ENCODE measurements at places on chromosomes 4 and X. TPM values are rescaled to one million over a fixed set of nuclear protein-coding genes. Genes with fewer than 3 reads are reported as not detected.

TCEAL2 gene
- 20.8 TPM for total RNA-seq

GRCh38 chrX:12701628-12702027, 89.6 kb upstream of the PRPS2 start:
- no peaks in the 10 kb centered on the region for H3K27me3 ChIP-seq
- DNase-seq: no peak
- H3K27ac ChIP-seq: no peak overlapping the region
- H3K4me3 ChIP-seq: no peak overlapping the region

FRMPD3 gene
- total RNA-seq: not detected

- H3K4me3 ChIP-seq: no peak overlapping the region
- H3K27ac ChIP-seq: no peak overlapping the region
- peaks cover 8% of the 10 kb centered on the region for H3K36me3 ChIP-seq
- H3K4me1 ChIP-seq: no peaks in the 10 kb centered on the region
- no peaks in the 10 kb centered on the region for H3K27me3 ChIP-seq
- no peak for DNase-seq
Measured at GRCh38 chr4:48899950-48900349, 6.6 kb downstream of the OCIAD2 start.

DNA sequence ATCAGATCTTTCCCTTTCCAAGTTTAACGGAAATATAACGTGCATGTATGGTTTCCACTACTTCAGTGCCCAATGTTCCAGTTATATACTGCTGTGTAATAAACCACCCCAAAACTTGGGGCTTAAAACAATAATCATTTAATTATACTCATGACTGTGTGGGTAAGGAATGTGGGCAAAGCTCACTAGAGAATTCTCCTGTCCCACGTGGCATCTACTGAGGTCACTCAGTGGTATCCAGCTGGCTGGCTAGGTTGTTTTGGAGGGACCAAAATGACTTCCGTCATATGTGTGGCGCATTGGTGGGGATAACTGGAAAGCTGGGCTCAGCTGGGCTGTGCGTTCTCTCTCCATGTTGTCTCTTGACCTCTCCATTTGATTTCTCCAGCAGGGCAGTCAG, 18.5 kb downstream of the ZCCHC18 start:
- no peak overlapping the region for H3K27ac ChIP-seq
- peaks cover 6% of the 10 kb centered on the region for H3K36me3 ChIP-seq
- H3K27me3 ChIP-seq: no peaks in the 10 kb centered on the region
- peaks cover 7% of the 10 kb centered on the region for H3K4me1 ChIP-seq

ANK2 gene
- 76.8 TPM for total RNA-seq

GATA1 gene
- total RNA-seq: not detected

PDGFC gene
- total RNA-seq: 31.2 TPM

GRCh38 chr4:45679411-45679810, 444.4 kb downstream of the GABRG1 start:
- no peak for DNase-seq
- H3K27ac ChIP-seq: no peak overlapping the region
- H3K27me3 ChIP-seq: no peaks in the 10 kb centered on the region
- no peaks in the 10 kb centered on the region for H3K4me1 ChIP-seq

DNA sequence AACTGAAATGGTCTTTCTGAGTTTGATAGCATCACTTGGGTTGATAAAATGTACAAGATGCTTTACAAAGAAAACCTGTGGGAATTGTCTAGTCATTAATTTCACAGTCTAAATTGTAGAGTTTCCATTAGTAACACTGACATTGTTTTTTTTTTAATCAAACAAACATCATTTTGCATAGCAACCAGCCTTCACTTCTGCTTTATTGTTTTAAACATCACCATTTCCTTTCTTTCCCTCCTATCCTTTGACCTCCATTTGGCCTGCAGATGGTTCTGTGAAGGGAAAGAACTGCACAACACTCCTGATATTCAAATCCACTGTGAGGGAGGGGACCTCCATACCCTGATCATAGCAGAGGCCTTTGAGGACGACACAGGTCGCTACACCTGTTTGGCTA, 171.1 kb downstream of the PALLD start:
- H3K27me3 ChIP-seq: no peaks in the 10 kb centered on the region
- peaks cover 13% of the 10 kb centered on the region for H3K4me1 ChIP-seq
- H3K4me3 ChIP-seq: no peak overlapping the region
- DNase-seq: no peak

Measured in esophagus muscularis mucosa (tissue), 4 donors.